ENCODE measurements at places on chromosomes 7 and 10.

- DNase-seq = no peak
Observed at GRCh38 chr7:137667633-137668387, 179.0 kb downstream of the DGKI start.

DNA sequence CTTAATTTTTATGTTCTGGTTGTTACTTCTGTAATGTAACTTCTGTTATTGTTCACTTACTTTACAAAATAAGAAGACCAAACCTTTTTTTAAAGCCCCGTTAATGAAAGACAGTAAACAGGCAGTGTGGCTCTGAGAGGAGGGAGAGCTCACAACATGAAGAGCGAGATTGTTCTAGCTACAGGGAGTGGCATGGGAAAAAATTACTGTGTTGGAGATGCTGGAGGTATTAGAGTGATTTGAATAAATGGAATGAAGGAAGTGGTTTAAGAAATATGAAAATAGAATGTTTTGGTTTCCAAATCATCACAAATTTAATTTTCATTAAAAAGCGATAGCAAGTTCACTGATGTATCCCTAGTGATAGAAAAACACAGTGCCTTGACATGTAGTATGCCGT is 31.8 kb downstream of the REEP3 start:
- DNase-seq = no peak

GRCh38 chr7:68461430-68461829 is 1136.8 kb upstream of the AUTS2 start:
- DNase-seq = no peak

- DNase-seq = no peak
Observed at GRCh38 chr10:126917375-126917774, 12.1 kb downstream of the DOCK1 start.

GRCh38 chr7:37027104-37027503 is 302.8 kb upstream of the AOAH start:
- no peak for DNase-seq

GRCh38 chr10:21194510-21194993 is 297.4 kb upstream of the NEBL start:
- no peak for DNase-seq

GRCh38 chr10:71128311-71128980 is 83.9 kb upstream of the UNC5B start:
- no peak for DNase-seq

DNA sequence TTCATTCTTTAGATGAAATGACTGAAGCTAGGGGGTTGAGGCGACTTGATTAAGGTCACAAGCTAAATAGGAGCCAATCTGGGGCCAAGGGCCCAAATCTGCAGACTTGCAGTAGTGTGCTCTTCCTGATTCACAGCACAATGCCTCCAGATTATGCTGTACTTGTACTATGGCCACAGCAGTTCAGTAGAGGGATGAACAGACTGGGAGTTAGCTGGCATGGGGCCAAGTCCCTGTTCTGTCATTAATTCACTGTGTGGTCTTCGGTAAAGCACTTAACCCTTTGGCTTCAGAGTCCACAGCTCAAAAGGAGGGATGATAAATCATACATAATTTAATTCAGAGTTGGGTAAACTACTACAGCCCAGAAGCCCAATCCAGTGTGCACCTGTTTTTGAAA is 196.8 kb downstream of the XPNPEP1 start:
- peak; percentile 17 for DNase-seq

DNA sequence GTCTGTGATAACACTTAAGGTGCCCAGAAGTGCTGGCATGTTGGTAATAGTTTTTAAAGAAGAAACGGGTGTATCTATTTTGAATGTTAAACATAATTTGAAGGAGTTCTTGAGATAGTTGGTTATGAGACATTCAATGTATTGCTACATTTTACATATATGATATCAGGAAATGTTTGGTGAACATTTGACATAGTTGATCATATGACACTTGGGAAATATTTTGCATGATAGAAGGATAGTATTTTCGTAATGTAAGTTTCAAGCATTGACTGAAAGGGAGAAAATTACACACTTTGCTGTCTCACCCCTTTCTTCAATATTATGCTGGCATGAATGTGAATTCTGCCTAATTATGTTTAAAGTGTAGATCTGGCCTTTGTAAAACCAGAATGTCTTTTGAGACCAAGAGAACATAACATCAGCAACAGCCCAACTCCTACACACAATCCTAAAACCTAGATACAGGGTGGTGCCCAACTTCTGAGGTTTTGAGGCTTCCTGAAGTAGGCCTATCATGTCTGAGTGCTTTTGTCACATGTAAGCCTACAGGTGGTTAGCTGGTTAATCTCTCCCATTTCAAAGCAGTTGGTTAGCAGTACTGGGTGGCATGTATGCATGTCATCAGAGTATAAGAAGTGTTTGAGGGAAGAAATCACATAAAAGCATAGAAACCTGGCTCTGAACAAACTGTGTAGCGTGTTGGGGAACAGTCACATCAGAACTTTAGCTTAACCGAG is 2.1 kb downstream of the ADD3 start:
- no peak for DNase-seq

DNA sequence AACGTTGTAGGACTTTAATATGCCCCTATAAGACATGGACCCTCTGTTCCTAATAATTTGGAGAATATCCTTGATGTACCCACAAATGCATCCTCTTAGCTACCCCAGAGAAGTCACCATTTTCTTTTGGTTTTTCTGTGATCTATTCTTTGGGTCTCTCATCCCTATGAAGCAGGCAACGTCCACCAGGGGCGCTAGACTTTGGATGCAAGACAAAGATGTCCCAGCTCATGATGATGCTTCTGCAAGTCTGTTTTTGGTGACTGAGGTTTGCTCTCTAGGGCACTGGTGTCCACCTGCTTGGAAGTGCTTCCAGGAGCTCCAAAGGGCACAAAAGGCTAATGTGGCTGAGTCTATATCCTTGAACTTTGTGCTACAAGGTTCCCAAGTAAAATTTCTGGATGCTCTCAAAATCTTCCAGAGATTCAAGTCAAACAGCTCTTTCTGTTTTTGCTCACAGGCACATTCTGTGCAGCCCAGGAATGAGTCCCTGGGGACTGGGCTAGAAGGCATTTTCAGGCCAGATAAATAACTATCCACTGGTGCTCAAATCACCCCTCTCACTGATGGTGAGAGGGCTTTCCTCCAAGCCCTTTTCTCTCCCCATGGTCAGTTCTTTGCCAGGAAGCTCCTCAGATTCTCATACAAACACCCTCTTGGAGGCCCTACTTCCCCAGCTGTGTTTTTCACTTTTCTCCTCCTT is 166.4 kb downstream of the C7orf25 start:
- no peak for DNase-seq

DNA sequence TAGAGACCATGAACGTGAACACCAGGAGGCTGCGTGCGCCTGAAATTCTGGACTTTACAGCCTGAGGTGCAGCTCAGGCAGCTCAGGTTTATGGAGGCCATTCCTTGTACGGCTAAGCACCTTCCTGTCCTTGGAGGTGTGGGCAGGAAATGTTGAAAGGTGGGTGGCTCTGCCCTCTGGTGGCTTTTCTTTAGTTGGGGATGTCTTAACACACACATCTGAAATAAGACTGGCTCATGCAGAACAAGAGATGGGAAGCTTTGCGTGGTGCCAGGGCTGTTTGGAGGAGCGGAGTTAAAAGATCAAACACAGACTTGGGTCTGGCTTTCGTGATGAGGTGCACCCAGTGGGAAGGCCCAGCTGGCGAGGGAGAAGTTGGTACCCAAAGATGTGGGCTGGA is 64.1 kb downstream of the DOCK1 start:
- DNase-seq = no peak
